ENCODE measurements at places on chromosomes 6 and 20.

DNA sequence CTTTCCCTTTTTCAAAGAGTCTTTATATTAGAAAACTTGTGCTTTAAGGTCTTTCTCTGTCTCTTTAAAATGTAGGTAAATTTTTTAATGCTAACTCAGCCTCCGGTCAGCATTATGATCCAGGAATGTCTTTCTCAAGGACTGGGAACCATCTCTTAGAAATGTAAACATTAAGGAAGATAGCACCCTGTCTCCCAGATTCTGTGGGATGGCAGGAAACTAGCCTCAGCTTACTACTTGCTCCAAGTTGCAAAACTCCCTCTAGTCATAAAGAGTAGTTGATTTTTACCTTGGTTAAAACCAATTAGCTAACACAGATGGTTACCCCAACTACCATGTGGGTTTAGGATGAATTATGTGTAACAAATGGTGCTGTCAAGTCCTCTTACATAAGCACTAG, 4.7 kb upstream of the TAAR1 start:
- H3K4me3 ChIP-seq, result no peak overlapping the region
- no peak for DNase-seq
- no peaks in the 10 kb centered on the region for H3K27me3 ChIP-seq

- no peak for DNase-seq
- H3K4me3 ChIP-seq, result no peak overlapping the region
- no peaks in the 10 kb centered on the region for H3K4me1 ChIP-seq
- no peaks in the 10 kb centered on the region for H3K36me3 ChIP-seq
- no peaks in the 10 kb centered on the region for H3K27me3 ChIP-seq
Observed at GRCh38 chr6:151576633-151577032, 82.8 kb downstream of the CCDC170 start.

DNA sequence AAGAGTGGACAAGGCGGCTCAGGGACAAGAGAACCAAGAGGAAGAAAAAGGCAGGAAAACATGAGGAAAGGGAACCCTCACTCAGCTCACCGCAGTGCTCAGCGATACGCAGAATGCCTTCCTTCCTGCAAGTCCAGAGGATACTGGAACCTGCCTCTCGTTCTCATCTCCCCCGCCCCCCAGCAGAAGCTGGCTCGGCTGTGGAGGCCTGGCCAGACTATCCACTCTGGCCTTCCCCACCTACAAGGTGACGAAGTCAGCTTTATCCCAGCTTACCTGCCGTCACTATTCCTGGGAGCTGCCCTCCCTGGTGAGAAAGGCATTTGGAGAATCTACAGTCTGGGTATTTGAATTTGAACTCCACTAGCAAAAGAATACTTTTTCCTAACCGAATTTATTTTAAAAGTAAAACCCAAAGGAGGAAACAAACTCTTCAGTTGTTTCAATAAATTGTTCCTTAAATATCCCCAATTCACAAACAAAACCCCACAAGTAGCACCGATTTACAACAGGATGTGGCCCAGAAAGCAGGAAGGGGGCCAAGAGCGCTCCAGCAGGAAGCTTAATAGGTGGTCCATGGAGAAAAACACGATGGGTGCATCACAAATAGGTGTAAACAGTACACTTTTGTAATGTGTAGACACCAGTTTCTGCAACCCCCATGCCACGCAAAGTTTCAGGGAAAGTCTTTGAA, 2.1 kb upstream of the DIDO1 start:
- DNase-seq, result no peak
- peak overlapping the region; percentile 74 for H3K27ac ChIP-seq
- H3K4me1 ChIP-seq, result peaks cover 53% of the 10 kb centered on the region
- H3K4me3 ChIP-seq, result peak overlapping the region; percentile 84
- no peaks in the 10 kb centered on the region for H3K27me3 ChIP-seq
- H3K36me3 ChIP-seq, result no peaks in the 10 kb centered on the region

GRCh38 chr6:83756565-83756964, 47.7 kb upstream of the SNAP91 start:
- no peak overlapping the region for H3K27ac ChIP-seq
- H3K27me3 ChIP-seq, result no peaks in the 10 kb centered on the region
- DNase-seq, result no peak
- no peak overlapping the region for H3K4me3 ChIP-seq

- no peak overlapping the region for H3K4me3 ChIP-seq
- no peaks in the 10 kb centered on the region for H3K36me3 ChIP-seq
- H3K27ac ChIP-seq, result no peak overlapping the region
- no peaks in the 10 kb centered on the region for H3K4me1 ChIP-seq
Observed at GRCh38 chr6:40889137-40889832, 149.7 kb downstream of the UNC5CL start.

- H3K4me1 ChIP-seq, result no peaks in the 10 kb centered on the region
- no peaks in the 10 kb centered on the region for H3K36me3 ChIP-seq
- no peak for DNase-seq
- H3K4me3 ChIP-seq, result no peak overlapping the region
Observed at GRCh38 chr20:53550280-53551187, 43.1 kb downstream of the ZNF217 start.

GRCh38 chr6:35015996-35016395, 125.1 kb downstream of the TCP11 start:
- H3K4me3 ChIP-seq, result no peak overlapping the region
- H3K36me3 ChIP-seq, result no peaks in the 10 kb centered on the region
- DNase-seq, result no peak

- no peaks in the 10 kb centered on the region for H3K4me1 ChIP-seq
- no peak overlapping the region for H3K27ac ChIP-seq
- no peaks in the 10 kb centered on the region for H3K36me3 ChIP-seq
- no peaks in the 10 kb centered on the region for H3K27me3 ChIP-seq
- no peak for DNase-seq
Observed at GRCh38 chr20:21569586-21569985, 55.7 kb upstream of the NKX2-2 start.

GRCh38 chr6:149854532-149854931, 9.6 kb downstream of the LRP11 start:
- H3K4me1 ChIP-seq, result peaks cover 6% of the 10 kb centered on the region
- no peaks in the 10 kb centered on the region for H3K27me3 ChIP-seq
- H3K27ac ChIP-seq, result no peak overlapping the region

DNA sequence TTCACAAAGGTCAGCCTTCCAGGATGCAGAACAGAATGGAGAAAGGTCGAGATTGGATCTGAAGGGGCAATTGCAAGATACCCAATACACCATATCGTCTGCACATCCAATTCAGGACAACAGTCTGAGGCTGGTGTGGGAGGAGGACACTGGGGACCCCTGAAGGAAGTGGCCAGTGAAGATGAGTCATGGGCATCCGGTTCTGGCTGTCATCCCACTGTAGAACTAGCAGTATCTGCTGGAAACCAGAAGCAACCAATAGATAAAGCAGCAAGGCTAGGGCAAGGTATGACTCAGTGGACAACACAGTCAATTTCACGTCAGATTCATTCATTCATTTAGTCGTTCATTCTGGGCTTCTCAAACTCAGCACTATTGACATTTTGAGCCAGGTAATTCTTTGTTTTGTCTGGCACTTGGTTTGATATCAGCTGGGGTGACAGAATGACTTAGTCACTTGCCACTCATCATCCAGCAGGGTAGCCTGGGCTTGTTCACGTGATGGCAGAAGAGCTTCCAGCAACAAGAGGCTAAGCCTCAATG, 30.3 kb upstream of the SHLD1 start:
- no peaks in the 10 kb centered on the region for H3K27me3 ChIP-seq
- H3K4me1 ChIP-seq, result no peaks in the 10 kb centered on the region
- no peak for DNase-seq
- no peak overlapping the region for H3K27ac ChIP-seq
- no peaks in the 10 kb centered on the region for H3K36me3 ChIP-seq

DNA sequence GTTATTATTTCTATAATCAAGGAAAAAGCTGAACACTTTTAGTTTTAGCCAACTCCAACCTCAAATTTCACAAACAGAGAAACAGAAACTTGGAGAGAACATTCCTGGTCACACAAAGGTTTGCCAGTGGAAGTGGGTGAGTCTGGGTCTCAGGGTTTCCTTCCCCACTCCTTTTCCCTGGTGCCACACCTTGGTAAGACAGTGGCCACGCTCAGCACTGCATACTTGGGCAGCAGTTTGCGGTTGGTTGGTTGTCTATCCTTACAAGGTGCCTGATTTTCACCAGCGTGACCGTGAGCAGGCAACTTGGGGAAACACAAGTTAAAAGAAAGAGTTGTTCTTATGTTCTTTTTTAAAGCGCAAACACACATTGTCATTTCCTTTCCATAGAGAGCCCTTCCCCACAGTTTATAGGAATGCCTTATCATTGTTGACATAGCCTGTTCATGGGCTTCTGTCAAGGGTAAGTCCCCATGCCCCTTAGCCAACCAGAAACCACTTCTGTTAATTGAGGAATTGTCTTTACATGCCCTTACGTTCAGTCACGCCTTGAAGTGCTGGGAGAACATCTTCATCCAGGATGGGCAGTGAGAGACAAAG, 82.2 kb downstream of the RIN2 start:
- H3K27ac ChIP-seq, result no peak overlapping the region
- H3K4me3 ChIP-seq, result no peak overlapping the region
- H3K27me3 ChIP-seq, result no peaks in the 10 kb centered on the region
- peaks cover 3% of the 10 kb centered on the region for H3K4me1 ChIP-seq
- DNase-seq, result no peak

- no peaks in the 10 kb centered on the region for H3K27me3 ChIP-seq
- H3K4me3 ChIP-seq, result no peak overlapping the region
- H3K27ac ChIP-seq, result no peak overlapping the region
- H3K4me1 ChIP-seq, result no peaks in the 10 kb centered on the region
Observed at GRCh38 chr6:93164781-93165180, 254.6 kb downstream of the EPHA7 start.

DNA sequence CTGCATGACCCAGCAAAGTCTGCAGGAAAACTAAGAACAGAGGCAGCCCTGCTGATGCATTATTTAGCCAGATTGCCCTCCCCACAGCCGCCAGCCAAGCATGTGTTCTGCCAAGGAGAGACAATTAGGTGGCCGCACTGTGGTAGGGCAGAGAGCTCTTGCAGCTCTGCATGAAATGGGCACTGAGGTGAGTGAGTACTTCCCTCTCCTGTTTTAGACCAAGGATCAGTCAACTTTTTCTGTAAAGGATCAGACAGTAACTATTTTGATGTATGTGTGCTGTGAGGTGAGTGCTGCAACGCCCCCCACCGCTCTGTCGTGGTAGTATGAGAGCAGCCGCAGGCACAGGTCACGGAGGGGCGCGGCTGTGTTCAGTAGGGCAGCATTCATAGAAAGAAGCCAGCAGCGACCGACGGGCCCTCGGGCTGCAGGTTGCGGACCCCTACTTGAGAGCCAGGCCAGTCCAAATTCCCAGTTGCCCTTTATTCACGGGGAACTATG, 23.8 kb upstream of the FAM50B start:
- no peak for DNase-seq
- no peaks in the 10 kb centered on the region for H3K27me3 ChIP-seq
- peak overlapping the region; percentile 52 for H3K4me3 ChIP-seq
- peak overlapping the region; percentile 87 for H3K27ac ChIP-seq
- peaks cover 29% of the 10 kb centered on the region for H3K4me1 ChIP-seq

DNA sequence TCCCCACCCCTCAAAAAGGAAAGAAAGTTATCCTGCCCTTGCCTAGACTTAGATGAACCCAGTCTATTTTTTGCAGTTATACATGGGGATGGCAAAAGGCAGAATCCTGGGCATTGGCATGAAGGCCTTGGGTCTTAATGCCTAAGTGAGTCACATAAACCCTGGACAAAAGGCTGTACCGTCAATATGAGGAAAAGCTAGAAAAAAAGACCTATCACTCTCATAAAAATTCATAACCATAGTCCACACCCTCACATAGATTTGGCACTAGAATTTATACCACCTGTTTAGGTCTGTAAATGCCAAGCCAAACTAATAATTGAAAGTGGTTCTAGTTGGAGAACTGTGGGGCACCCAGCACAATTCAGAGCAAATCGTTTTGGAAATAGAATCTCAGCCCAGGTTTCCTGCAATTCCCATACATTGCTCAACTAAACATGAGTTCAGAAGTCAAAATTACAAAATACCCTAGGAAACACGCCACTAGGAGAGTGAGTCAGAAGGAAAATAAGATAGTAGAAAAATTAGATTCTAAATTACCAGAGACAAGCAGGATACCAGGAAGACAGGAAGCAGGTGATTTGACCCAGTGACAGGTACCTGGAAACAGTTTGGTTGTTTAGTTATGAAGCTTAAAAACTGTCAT, 70.4 kb upstream of the FUCA2 start:
- peaks cover 26% of the 10 kb centered on the region for H3K4me1 ChIP-seq
- no peaks in the 10 kb centered on the region for H3K27me3 ChIP-seq
- H3K4me3 ChIP-seq, result no peak overlapping the region
- DNase-seq, result no peak
- no peaks in the 10 kb centered on the region for H3K36me3 ChIP-seq

- no peaks in the 10 kb centered on the region for H3K4me1 ChIP-seq
- no peaks in the 10 kb centered on the region for H3K27me3 ChIP-seq
- DNase-seq, result no peak
Observed at GRCh38 chr20:11845340-11845739, 72.4 kb upstream of the BTBD3 start.

GRCh38 chr6:106495014-106495413, 134.3 kb downstream of the RTN4IP1 start:
- H3K27me3 ChIP-seq, result no peaks in the 10 kb centered on the region
- no peaks in the 10 kb centered on the region for H3K36me3 ChIP-seq
- no peak overlapping the region for H3K4me3 ChIP-seq
- no peak for DNase-seq

DNA sequence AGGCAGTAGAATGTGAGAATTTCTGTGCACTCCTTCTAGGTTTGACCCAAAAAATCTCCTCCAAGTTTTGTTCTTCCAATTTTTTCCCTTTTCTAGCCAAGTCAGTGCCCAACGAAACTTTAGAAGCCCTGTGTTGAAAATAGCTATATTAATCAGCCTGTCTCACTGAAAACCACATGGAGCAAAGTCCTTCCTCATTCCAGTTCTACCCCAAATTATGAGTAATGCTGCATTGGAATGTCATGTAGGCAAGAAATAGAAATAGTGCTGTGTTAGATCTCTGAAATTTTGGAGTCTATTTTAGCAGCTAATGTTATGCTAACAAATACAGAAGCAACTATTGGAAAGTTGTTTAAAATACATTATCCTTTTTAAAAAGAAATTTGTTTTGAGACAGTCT, 725.5 kb downstream of the TBC1D32 start:
- no peaks in the 10 kb centered on the region for H3K4me1 ChIP-seq
- no peaks in the 10 kb centered on the region for H3K36me3 ChIP-seq
- no peak overlapping the region for H3K27ac ChIP-seq
- no peak for DNase-seq

- no peak overlapping the region for H3K27ac ChIP-seq
- H3K27me3 ChIP-seq, result no peaks in the 10 kb centered on the region
- H3K4me3 ChIP-seq, result no peak overlapping the region
- no peaks in the 10 kb centered on the region for H3K36me3 ChIP-seq
- peaks cover 6% of the 10 kb centered on the region for H3K4me1 ChIP-seq
Observed at GRCh38 chr6:112007254-112007653, 46.6 kb upstream of the CCN6 start.

- H3K27ac ChIP-seq, result no peak overlapping the region
- no peaks in the 10 kb centered on the region for H3K4me1 ChIP-seq
- no peaks in the 10 kb centered on the region for H3K27me3 ChIP-seq
- no peaks in the 10 kb centered on the region for H3K36me3 ChIP-seq
Observed at GRCh38 chr20:50855498-50856474, 60.9 kb downstream of the BCAS4 start.

Measured in thoracic aorta (tissue), 2 donors.